ENCODE measurements at places on chromosomes 6 and 20.

DNA sequence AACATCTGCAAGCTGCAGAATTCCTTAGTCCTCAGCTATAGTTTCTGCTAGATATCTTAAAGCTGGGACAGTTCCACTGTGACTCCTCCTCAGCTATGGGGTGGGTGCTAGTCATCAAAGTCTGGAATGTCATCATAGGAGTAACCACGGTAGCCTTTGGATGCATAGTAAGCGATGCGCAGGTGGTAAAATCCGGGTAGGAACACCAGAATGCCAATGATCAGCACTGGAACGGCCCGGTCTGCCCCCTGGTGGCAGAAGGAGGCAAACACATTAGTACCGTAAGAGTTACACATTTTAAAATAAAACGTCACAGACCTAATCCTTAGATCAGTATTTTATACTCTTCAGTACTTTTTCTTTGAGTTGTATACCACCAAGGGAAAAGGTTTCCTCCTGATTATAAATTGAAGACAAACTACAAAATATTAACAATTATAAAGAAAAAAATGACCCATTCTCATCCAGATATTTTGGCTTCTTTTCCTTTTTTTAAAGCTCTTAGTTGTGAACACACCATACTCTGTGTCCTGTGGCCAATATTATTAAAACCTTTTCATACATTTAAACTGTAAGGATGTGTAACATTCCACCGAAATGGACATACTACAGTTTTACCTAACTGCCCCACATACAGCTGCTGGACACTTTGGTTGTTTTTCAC is 18.9 kb downstream of the PCNA start:
- peak; percentile 45 for DNase-seq

DNA sequence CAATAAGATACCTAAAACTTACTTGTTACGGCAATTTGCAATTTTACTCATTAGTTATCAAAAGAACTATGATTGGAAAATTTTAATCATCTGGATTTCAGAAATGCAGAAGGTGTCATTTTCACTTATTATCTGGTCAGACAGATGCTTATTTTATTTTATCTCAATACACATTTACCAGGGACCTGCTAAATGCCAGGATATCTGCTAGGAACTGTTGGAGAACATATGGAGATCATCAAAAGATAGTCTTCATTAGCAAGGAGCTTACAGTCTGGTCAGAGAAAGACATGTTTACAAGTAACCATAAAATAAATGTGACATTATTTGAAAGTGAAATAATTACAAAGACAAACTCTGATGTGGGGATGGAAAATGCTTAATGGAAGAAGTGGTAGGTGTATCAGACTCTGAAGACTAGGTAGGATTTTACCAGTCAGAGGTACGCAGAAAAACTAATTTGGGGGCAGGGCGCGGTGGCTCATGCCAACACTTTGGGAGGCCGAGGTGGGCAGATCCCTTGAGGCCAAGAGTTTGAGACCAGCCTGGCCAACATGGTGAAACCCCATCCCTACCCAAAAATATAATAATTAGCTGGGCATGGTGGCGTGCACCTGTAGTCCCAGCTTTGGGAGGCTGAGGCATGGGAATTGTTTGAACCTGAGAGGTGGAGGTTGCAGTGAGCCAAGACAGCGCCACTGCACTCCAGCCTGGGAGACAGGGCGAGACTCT is 137.8 kb downstream of the MYB start:
- no peak for DNase-seq

- DNase-seq = no peak
These were observed 420.4 kb upstream of the PLCB4 start for GRCh38 chr20:8648466-8648865.

GRCh38 chr6:155093430-155093829 is 98.3 kb downstream of the TIAM2 start:
- no peak for DNase-seq

- no peak for DNase-seq
These were observed 3.4 kb downstream of the MLN start for GRCh38 chr6:33800248-33800969.

DNA sequence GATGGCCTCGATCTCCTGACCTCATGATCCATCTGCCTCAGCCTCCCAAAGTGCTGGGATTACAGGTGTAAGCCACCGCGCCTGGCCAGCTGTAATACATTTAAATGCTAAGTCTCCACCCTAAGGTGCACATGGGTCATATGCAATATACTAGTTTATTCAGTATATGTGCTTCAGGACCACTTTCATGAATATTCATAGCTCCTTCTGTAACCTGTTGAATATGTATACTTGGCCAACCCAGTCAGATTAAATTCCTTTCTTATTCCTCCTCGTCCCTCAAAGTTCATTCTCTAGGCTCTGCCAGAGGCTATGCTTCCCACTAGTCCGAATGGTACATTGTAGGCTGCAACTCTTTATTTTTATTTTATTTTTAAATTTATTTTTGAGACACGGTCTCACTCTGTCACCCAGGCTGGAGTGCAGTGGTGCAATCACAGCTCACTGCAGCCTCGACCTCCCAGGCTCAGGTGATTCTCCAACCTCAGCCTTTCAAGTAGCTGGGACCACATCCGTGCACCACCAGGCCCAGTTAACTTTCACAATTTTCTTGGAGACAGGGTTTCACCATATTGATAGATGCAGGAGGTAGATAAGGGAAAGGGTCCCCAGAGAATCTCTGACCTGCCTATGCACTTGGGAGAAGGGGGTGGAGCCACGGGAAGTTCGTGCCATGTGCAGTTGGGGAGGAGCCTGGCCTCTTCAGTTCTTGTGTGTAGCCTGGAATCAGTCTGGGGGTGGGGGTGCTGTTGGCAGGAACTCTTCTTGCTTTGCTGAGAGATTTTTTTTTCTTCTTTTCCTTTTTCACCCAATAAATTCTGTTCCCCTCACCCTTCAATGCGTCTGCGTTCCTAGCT is 41.3 kb upstream of the DDR1 start:
- DNase-seq = no peak

DNA sequence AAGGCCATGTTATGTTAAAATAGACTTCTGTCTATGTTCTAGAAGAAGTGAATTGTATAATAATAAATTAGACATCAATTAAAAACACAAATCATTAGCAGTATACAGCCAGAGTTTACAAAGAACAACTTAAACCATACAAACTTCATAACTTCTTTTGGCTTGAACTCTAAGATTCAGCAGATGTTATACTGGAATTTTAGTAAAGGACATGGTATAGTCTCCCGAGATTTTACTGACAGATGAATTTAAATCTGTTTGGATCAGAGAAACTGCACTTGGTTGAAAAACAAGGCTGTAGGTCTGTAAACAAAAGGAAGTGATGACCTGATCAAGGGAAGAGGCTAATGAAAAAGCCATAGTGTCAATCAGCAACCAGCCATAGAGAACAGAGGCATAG is 132.6 kb upstream of the TBX18 start:
- no peak for DNase-seq

DNA sequence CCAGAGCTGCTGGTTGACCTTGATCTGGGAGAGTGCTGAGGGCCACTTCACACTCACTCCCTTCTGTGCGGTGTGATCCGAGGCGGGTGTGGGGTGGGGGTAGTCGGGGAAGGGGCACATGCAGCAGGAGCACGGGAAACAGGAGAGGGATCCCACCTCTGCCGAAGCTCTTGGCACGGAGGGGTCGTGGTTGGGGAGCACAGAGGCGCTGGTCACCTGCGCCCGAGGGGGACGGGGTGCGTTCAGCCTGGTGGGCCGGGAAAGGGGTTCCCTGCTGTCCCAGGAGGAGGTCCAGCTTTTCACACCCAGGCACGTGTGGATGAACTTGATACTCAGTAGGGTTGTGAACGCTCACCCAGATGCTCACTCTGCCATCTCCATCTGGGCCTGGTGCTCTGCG is 17.3 kb downstream of the SS18L1 start:
- no peak for DNase-seq

Data from DMS79 treated with DMSO at 0.1 percent for 48 hours (cell line).